Activated CD4-positive, alpha-beta T cell treated with anti-CD3 and anti-CD28 coated beads for 1 hour (primary cell): ENCODE measurements at places on chromosomes 13 and 19.

DNA sequence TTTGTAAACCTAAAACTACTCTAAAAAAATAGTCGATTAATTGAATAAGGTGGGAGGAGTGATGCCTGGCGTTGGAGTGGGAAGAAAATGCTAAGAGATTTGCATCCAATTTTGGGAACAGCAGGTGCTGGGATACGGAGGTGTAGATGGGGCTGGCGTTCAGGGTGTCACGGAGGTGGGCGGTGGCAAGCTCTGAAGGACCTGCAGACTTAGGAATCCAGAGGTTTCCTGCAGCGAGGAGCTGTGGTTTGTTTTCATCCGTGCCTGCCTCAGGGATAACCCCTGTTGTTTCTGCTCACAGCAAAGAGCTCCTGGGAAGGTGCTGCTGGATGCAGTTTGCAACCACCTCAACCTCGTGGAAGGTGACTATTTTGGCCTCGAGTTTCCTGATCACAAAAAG, 166.4 kb upstream of the RNF113B start:
- DNase-seq = no peak

- no peak for DNase-seq
Measured at GRCh38 chr19:29492769-29493168, 33.0 kb upstream of the VSTM2B start.

- no peak for DNase-seq
Measured at GRCh38 chr13:97753942-97754670, 199.4 kb upstream of the IPO5 start.

- no peak for DNase-seq
Measured at GRCh38 chr13:111506621-111507020, 186.2 kb downstream of the TEX29 start.

- no peak for DNase-seq
Measured at GRCh38 chr19:9839415-9839814, 4.3 kb downstream of the PIN1 start.
